ENCODE measurements at places on chromosomes 1 and 21.
A peak's percentile ranks its signal among the peaks of the same experiment; 100 is the strongest.

DNA sequence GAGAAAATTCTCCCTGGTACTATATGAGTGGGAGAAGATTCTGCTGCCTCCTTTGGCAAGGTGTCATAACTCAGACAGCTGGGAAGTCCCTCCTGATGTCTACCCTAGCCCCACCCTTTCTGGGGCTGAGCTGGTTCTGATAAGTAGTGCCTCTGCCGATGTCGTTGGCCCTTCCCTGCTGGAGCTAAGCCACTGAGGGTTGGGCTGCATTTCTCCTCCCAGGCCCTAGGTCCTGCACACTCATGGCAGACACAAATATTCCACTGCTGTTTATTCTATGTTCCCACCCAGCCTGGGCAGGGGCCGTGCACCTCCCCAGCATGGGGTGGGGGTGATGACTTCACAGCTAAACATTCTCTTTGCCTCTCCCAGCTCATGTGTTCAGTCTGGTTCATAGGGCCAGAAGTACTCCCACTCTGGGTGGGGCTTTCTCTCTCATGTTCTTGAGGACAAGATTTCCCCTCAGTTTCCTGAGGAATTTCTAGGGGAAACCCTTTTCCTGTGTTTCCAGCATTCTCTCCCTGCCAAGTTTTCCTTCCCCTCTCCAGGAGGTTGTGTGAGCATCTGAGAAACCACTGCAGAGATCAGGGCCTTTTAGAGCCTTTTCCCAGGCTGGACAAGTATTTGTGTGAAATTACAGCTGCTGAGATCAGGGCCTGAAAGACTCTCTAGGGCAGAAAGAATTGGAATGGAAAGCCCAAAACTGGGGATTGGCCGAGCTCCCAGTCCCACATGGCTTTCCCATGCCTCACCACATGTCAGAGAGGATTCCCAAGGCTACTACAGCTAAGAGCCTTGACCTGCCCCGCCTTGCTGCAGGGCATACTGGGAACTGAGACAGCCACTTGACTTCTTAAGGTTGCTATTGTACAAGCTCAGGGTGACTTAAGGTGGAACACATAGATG, 66.2 kb downstream of the ATP2B4 start:
- no peak for DNase-seq

DNA sequence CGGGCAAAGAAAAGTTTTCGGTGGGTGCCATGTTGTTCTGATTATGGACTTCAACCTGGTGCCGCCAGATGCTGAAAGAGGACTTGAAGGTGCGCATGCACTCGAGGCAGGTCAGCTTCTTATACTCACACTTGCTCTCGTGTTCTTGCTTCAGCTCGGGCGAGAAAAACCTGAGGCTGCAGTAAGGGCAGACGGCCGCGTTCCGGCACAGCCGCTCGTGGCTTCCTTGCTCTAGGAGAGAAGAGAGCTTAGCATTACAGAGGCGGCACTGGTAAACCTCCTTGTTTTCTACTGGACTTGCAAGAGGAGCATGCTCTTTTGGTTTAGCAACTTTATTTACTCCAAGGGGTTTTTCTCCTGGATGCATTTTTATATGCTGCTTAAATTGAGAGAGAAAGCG, 18.5 kb downstream of the ZBTB21 start:
- DNase-seq = no peak

- no peak for DNase-seq
Observed at GRCh38 chr1:15825800-15826199, 18.4 kb upstream of the UQCRHL start.

- DNase-seq = no peak
Observed at GRCh38 chr1:9809100-9809510, 14.7 kb downstream of the CLSTN1 start.

- DNase-seq = peak; percentile 60
Observed at GRCh38 chr1:56831871-56832693, 12.9 kb upstream of the FYB2 start.

GRCh38 chr1:82464362-82465001, 663.7 kb downstream of the ADGRL2 start:
- DNase-seq = no peak

Measured in activated CD4-positive, CD25-positive, alpha-beta regulatory T cell treated with anti-CD3 and anti-CD28 coated beads, Interleukin-2, amount 50 U/mL, for 72 hours (primary cell).